ENCODE measurements at places on chromosomes 7 and 10. TPM values are rescaled to one million over a fixed set of nuclear protein-coding genes. Genes with fewer than 3 reads are reported as not detected.

The GSTO2 gene
- 1.2 TPM for total RNA-seq

DNA sequence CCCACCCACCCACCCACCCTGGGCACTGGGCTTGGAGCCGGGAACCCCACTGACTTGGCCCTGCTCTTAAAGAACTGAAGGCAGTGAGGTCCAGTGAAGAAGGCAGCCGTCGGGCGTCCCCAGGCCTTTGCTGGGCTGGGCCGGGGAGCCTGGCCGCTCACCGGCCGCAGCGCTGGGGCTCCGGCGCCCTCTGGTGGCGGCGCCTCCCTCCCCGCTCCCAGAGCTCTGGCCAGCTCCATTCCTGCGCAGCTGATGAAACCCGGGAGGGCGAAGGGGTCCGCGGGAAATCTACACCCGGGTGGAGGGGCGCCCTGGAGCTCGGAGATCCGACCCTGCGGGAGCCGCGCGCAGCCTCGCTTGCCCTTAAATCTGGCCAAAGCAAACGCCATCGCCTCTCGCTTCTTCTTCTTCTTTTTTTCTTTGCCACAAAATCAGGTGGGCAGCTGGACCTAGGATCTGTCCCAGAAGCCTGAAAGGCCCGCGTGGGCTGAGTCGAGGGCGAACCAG is 1.7 kb upstream of the CXCL12 start:
- peak; percentile 61 for DNase-seq

- no peak for DNase-seq
These were observed 201.8 kb upstream of the ZMIZ1 start for GRCh38 chr10:78866731-78867554.

GRCh38 chr7:2106440-2106839 is 126.3 kb downstream of the MAD1L1 start:
- DNase-seq: no peak

- DNase-seq: no peak
These were observed 110.1 kb downstream of the INHBA start for GRCh38 chr7:41592794-41593193.

DNA sequence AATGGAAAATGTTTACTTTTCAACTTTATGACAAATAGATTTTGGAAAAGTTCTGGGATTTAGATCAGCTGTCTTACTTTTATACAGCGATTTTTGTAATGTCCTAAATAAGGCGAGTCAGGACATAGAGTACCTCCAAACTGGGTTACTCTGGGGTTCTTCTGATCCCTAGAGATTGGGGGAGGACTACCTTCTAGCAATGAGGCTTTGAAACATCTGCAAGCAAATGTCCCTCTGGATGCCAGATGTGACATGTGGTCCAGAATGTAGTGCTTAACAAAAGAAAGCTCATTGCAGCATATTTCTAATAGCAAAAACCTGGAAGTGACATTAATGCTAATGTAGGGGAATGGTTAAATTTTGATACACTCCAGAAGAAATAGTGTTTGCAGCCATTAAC is 36.1 kb downstream of the ABRAXAS2 start:
- no peak for DNase-seq

DNA sequence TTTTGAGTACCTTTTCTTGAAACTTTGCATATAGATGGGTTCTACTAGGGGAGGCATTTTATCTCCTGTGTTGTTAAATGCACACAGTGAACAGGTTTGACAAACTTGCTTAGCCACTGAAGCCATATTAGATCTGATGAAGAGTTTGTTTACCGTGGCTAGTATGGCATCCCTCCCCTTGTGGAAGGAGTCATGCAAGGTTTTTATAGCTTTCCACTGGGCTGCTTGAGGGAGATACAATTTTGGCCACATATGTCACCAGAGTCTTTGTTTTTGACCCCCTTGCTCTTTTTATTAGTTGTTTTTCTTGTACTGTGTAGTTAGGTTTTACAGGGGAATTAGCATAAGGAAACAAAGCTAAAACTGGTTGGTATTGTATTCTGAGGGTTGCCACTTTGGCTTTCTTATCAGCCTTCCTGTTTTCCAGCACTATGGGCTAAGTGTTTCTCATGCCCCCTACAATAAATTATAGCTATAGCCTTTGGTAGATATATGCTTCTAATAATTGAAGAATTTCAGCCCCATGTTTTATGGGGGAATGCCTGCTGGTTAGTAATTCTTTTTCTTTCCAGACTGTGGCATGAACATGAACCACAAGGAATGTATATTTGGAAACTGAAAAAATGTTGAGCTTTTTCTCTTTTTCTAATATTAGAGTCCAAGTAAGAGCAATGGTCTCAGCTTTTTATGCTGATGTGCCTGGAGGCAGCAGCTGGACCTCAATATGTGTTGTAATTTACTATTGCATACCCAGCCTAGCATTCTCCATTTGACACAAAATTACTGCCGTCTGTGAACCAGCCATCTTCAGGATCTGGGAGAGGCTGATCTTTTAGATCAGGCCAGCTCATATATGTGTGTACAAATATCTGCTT is 18.4 kb upstream of the STEAP2 start:
- no peak for DNase-seq

The VIPR2 gene
- not detected for total RNA-seq

DNA sequence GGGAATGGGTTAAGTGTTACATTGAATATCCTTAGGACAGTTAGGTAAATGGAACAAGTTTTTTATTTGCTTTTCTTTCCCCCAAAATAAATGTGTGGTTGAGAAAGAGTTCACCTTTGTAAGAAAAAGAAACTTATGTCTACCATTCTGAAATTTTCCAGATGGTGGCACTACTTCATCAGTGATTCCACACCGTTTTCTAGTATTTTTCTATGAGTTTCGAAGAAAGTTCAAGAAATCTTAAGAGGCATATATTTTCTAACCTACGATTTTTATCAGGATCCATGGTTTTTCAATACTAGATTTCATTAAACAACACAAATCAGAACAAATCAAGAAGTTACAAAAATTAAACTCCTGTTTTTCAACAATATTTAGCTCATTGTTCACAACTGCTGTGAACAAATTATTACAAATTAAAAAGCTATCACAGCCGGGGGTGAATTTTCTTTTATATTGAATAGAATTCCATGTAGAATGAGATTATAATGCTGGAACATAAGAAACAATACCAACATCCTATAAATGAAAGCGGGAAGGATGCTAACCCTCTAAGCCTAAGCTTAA is 163.1 kb upstream of the NPVF start:
- peak; percentile 77 for DNase-seq

The LRIT1 gene
- total RNA-seq: 3.6 TPM

- DNase-seq: no peak
These were observed 52.4 kb upstream of the TNRC18 start for GRCh38 chr7:5476001-5476400.

The PDE1C gene
- 25.8 TPM for total RNA-seq

GRCh38 chr7:126755381-126755780 is 497.4 kb downstream of the GRM8 start:
- no peak for DNase-seq

The EPHA1 gene
- total RNA-seq: 0.48 TPM

DNA sequence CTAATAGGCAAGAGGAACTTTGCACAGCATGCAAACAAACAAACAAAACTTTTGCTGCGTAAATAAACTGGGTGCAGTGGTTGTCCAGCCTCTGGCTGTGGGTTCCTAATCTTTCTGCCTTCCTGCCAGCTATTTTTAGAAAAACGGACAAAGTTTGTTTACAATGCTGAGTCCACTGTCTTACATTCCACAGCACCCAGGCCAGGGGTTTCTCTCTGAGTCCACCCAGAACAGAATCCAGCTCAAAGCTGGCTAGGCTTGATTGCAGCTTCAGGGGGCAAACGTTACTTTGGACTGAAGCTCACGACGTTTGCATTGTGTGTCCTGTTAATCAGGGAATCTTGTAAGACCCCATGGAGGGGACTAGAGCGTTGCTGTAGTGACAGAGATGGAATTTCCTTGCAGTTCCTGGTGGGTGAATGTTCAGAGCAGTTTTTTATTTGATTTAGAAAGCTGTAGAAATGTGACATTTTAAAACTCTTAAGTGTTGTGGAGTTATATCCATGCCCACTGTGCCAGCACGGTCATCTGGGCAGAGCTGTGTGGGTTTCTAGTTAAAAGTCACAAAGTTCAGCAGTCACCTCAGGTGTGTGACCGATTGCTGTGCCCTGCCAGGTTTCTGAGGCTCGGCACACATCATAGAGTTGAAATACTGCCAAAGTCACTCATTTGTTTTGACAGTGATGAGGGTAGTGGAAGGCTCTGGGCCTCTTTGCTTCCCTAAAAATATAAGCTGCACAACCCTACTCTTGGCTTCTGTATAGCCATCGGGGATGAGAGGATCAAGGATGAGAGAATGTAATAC is 247.0 kb downstream of the STK31 start:
- no peak for DNase-seq

- DNase-seq: peak; percentile 90
These were observed 84.9 kb downstream of the ZNF365 start for GRCh38 chr10:62459072-62459471.

- DNase-seq: no peak
These were observed 87.6 kb downstream of the ARMH3 start for GRCh38 chr10:101968286-101968939.

- no peak for DNase-seq
These were observed 134.7 kb upstream of the AGR3 start for GRCh38 chr7:17016402-17017010.

GRCh38 chr7:5463031-5463430 is 39.4 kb upstream of the TNRC18 start:
- DNase-seq: no peak

GRCh38 chr7:125279961-125280360 is 350.3 kb upstream of the POT1 start:
- no peak for DNase-seq

DNA sequence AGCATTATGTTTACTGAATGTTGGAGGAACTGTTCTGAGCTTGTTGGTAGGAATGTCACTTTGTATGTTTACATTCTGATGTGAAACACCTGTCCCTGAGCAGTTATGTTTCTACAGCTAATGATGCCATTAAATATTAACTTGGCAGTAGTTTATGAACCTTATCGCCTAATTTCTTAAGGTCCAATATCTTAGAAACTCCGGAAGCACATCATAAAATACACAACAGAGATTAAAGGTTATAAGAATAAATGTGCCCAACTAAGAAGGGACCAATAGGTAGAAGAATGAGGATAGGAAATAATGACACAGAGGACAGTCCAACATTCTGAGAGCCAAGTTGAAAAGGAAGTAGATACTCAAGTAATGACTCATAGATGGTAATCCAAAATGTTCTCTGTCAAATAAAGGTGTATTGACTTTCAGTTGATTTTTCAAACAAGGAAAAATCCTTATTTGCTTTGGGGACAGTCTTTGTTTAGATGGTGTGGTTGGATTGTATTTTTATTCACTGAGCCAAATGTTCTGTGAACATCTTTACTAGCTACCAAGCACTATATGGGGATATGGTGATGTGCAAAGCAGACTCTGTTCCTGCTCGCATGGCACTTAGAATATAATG is 31.9 kb downstream of the LCOR start:
- DNase-seq: no peak

DNA sequence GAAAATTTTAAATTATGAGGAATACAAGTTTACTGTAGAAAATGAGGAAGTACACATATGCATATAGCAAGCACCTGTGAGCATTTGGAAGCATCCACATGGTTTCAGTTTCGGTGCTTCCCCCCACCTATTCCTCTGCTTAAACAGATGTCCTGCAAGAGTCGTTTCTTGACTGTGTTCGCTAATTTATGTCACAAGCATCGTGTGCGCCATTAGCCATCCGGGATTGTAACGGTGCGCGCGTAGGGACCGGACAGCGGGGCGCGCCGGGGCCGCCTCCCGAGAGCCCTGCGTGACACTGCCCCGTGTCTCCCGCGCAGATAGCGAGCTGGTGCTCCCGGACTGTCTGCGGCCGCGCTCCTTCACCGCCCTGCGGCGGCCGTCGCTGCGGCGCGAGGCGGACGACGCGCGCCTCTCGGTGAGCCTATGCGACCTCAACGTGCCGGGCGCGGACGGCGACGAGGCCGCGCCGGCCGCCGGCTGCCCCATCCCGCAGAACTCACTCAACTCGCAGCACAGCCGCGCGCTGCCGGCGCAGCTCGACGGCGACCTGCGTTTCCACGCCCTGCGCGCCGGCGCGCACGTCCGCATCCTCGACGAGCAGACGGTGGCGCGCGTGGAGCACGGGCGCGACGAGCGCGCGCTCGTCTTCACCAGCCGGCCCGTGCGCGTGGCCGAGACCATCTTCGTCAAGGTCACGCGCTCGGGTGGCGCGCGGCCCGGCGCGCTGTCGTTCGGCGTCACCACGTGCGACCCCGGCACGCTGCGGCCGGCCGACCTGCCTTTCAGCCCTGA is 90.9 kb downstream of the NEURL1 start:
- DNase-seq: no peak

GRCh38 chr7:28684650-28685241 is 272.4 kb downstream of the CREB5 start:
- DNase-seq: no peak

GRCh38 chr7:50591480-50592438 is 26.6 kb upstream of the DDC start:
- no peak for DNase-seq

The KCND2 gene
- 3.4 TPM for total RNA-seq

The ADIRF gene
- total RNA-seq: 21.9 TPM

The PPP1R9A gene
- 10.4 TPM for total RNA-seq

GRCh38 chr10:102741726-102742237 is 2.0 kb upstream of the WBP1L start:
- no peak for DNase-seq

DNA sequence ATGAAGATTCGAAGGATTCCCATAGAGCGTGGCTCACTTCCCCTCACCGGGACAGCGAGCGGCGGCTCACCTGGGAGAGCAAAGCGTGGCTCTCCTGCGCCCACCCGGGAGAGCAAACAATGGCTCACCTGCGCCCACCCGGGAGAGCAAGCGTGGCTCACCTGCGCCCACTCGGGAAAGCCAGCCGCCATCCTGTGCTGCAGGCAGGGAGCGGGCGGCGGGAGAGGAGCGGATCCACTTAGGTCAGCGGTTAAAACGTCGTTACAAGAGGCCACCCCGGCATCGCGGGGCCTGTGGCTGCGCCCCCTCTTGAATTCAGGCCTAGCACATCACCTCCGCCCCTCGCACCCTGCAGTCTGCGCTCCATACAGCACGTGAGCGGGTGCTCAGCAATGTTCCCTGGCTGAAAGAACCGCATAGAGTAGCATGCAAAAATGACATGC is 461 bp upstream of the FIGNL1 start:
- DNase-seq: no peak

The MICALL2 gene
- total RNA-seq: 13.5 TPM

- no peak for DNase-seq
These were observed 108.1 kb downstream of the ANLN start for GRCh38 chr7:36497775-36498174.
